Vagina (tissue), 2 donors: ENCODE measurements at places on chromosomes 13 and 19.

DNA sequence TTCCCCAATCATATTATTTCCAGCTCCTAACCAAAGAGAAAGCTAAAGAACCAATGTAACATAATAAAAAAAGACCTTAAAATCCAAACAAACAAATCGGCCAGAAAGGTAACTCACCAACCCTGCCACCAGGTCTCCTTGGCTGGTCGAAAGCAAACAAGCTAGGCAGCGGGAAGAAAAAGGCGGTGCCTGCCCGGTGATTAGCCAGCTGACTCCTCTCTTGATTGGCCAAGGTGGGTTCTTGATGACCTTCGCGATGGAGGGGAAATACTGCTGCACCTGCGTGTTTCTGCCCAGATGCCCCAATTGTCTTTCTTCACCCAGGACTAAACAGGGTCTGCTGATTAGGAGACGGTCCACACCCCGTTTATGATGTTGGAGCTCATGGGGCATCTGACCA, at the start of gene NLRP11:
NLRP11 (minus strand) TSS at position 154 of the 400 bp plus-strand sequence. CDS start 13,825 bp downstream, outside the sequence.
- no peak for DNase-seq

DNA sequence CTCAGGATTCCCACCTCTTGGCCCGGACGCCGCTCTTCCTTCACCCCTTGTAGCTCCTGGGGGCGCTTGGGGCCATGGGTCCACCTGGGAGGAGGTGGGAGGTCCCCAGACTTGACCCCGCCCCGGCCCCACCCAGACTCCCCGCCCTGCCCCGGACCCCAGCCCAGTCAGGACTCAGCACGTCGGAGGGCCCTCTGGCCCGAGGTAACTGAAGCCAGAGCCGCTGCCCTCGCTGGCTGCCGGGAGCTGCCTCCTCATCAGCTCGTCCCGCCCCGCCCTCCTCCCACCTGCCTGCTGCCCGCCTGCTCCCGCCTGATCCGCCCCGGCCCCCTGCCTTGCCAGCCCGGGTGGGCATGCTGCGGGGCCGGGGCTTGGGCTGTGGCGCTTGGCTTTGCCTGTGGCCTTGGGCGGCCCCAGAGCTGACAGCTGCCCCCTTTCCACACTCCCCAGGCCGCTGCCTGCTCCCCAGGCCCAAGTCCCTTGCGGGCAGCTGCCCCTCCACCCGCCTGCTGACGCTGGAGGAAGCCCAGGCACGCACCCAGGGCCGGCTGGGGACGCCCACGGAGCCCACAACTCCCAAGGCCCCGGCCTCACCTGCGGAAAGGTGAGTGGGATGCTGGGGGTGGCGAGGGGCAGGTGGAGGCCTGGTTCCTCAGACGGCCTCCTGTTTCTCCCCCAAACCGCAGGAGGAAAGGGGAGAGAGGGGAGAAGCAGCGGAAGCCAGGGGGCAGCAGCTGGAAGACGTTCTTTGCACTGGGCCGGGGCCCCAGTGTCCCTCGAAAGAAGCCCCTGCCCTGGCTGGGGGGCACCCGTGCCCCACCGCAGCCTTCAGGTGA, 9.4 kb downstream of the ARHGAP33 start:
- DNase-seq = no peak

DNA sequence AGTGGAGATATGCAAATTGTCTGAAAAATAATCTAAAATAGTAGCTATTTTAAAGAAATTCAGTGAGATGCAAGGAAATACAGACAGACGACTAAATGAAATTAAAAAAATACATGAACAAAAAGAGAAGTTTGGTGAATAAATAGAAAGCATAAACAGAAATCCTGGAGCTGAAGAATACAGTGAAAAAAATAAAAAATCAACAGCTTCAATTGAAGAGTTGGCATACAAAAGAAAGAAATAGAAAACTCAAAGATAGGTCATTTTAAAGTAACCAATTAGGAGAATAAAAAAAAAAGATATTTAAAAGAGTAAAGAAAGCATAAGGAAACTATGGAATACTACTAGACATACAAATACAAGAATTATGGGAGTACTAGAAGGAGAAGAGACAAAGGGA, 2191.5 kb upstream of the PCDH20 start:
- no peak for DNase-seq

- DNase-seq = no peak
Measured at GRCh38 chr19:11092181-11092538, 2.9 kb downstream of the LDLR start.

DNA sequence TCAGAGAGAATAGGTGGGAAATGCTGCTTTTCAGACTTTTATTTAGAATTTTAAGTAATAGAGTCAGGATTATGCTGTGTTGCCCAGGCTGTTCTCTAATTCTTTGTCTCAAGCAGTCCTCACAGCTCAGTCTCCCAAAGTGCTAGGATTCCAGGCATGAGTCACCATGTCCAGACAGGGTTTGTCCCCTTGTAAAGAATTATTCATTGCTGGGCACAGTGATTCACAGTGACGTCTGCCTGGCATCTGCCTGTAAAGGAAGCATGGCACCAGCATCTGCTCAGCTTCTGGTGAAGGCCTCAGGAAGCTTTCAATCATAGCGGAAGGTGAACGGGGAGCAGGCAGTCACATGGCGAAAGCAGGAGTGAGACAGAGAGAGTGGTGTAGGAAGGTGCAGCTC, 17.7 kb downstream of the ZNF763 start:
- DNase-seq = no peak

GRCh38 chr19:34409189-34410164, 5.3 kb downstream of the PDCD2L start:
- DNase-seq = no peak

DNA sequence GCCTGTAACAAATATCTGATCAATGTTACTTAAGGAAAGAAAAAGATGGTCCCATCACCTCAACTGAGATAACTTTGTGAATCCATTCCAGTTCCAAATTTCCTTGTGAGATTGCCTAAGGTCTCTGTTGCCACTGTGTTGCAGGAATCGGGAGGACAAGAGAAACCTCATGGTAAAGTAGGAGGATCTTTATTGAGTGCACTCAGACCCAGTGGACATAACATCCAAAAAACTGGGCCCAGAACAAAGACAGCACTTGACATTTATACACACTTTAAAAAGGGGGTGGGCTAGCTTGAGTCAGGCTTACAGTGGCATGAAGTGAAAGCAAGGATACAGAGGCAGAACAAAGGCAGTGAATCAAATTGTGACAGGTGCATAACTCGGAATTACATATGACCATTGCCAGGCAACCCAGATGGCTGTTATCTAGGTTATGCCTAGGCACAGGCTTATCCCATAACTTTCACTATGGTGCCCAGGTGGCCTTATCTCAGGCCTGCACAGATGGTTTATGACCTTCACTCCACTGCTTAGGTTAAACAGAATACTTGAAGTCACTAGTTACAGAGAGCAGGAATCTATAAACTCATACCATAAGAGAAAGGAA, 459.4 kb upstream of the PCDH20 start:
- no peak for DNase-seq

DNA sequence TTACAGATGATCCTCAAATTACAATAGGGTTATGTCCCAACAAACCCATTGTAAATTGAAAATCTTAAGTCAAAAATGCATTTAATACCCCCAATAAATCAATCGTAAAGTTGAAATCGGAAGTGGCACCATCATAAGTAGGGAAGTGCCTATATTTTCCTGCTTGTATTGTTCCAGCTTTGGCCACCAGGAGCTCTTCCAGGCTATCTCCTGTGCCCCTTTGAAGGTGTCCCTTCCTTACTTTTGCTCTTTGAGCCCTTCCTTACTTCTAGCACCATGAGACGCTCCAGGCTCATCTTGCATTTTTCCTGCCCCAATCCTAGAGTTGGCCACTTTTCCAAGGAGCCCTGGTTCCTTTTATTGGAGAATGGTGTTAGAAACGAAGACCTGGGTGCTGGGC, 163.0 kb upstream of the TSC22D1 start:
- no peak for DNase-seq

GRCh38 chr13:51041126-51041525, 69.9 kb downstream of the C13orf42 start:
- no peak for DNase-seq

- DNase-seq = no peak
Measured at GRCh38 chr19:35009424-35010415, 9.6 kb downstream of the GRAMD1A start.

- DNase-seq = no peak
Measured at GRCh38 chr13:97043302-97043701, 49.0 kb upstream of the OXGR1 start.

DNA sequence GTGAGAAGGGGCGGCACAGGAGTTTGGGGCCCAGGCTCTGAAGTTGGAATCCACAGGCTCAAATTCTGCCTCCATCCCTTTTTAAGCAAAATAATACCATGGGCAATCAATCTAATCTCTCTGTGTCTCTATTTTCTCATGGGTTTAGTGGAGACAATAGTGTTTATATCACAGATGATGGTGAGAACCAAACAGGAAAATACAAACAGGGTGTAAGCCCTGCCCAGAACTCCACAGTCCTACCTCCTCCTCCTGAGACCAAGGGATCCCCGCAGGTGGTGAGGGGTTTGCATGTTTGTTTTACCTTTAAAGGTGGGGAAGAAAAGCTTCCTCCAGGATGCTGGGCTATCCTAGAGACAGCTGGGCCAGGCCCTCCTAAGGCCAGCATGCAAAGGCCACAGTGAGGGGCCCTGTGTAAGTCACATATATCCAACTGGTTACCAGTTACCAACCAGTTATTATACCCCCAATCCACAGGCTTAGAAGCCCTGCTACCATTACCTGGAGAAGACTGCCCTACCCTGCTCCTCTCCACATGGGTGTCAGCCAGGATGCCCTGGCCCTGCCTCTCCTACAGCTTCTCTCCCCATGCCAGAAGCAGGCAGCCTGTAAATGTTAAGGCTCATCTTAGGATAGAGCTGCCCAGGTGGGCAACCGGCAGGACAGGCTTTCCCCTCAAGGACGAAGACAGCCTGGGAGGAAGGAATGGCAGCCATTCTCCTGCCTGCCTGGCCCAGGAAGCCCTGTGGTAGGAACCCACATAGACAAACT, 658.4 kb downstream of the UQCRFS1 start:
- peak; percentile 91 for DNase-seq

DNA sequence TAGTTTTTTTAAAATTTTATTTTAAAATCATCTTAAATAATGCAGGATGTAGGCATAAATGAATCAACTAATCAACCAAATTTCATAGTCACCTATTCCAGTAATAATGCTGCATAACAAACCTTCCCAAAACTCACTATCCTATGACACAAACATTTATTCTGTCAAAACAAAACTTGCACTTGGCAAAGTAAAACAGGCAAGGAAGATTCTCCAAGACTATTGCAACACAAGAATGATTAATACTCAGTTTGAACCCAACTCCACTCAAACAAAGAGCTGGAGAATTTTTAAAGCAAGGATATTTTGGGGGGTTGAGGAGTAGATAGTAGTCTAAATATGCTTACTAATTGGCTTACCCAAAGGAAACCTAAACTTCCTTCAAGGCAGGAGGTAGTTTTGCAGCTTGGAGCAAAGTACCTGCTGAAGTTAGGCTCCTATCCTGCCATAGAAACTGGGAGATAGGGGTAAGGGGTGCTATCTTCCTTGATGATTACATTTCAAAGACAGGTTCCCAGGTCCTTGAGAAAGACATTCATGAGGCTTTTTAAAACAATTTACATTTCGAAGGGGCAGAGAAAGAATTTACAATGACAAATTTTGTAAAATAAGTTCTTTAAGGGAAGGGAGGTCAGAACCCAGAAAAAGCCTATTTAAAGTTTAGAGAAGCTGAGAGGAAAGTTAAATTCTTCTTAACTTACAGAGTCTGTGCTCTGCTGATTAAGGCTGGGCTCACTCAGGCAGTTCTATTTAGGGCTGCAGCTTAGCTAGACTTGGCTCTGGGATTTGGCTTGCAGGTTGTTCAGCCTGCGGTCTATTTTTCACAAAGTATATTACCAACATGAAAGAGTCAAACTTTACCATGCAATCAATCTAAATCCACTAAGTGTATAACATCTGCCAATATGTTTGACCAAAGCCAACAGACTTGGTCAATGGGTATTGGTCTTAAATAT, 549.0 kb downstream of the KCTD12 start:
- DNase-seq = no peak
